ENCODE measurements at places on chromosomes 16 and 17.

- DNase-seq, result no peak
Observed at GRCh38 chr17:67359960-67360791, 6.2 kb downstream of the PSMD12 start.

GRCh38 chr17:13036751-13037150 is 18.9 kb upstream of the ELAC2 start:
- no peak for DNase-seq

DNA sequence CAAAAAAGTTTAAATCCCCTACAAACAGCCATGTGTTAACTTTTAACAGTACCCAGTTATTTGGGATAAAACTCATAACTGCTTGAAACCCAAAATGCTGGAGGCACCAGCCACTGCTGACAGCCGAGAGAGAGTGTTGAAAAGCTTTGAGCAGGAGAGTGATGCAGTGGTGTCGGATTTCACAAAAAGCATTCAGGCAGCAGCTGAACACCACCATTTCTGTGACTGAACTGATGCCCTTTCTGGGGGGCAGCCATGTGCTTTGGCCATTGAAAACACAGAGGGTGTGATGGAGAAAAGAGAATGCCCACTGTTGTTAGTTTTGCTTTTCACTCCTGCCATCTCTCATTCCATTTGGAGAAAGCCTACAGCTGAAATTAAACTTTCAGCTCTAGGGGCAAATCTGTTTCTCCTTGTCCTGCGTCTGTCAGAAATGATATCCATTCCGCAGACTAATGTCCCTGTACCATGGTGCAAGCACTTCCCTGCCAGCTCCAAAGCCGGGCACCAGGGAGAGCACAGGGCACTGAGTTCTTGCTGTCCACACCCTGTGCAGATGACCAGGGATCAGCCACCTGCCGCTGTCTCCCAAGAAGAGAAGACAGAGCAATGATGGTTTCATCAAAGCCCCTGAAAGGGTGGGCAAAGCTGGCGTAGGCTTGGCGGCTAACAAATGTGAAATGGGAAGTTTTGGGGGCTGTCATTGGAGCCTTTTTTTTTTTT is 16.6 kb upstream of the MLYCD start:
- DNase-seq, result no peak

DNA sequence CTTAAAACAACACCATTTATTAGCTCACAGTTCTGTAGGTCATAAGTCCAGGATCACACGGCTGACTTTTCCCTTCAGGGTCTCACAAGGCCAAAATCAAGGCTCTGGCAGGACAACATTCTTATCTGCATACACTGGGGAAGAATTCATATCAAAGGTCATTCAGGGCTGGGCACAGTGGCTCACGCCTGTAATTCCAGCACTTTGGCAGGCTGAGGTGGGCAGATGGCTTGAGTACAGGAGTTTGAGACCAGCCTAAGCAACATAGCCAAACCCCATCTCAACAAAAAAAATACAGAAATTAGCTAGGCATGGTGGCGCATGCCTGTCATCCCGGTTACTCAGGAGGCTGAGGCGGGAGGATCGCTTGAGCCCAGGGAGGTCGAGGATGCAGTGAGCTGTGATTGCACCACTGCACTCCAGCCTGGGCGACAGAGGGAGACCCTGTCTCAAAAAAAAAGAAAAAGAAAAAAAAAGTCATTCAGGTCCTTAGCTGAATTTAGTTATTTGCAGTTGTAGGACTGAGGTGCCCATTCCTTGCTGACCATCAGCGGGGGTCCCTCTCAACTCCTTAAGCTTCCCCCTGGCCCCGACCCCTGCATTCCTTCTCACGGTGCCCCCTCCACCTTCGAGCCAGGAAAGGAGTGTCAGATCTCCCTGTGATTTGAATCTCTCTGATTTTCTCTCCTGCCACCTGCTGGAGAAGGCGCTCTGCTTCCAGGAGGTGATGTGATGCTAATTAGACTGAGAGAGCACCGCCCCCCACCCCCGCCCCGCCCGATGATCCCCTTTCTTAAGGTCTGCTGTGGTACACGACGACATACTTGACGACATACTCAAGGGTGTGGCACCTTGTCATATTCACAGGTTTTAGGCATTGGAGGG is 91.8 kb upstream of the CLEC18A start:
- peak; percentile 73 for DNase-seq

DNA sequence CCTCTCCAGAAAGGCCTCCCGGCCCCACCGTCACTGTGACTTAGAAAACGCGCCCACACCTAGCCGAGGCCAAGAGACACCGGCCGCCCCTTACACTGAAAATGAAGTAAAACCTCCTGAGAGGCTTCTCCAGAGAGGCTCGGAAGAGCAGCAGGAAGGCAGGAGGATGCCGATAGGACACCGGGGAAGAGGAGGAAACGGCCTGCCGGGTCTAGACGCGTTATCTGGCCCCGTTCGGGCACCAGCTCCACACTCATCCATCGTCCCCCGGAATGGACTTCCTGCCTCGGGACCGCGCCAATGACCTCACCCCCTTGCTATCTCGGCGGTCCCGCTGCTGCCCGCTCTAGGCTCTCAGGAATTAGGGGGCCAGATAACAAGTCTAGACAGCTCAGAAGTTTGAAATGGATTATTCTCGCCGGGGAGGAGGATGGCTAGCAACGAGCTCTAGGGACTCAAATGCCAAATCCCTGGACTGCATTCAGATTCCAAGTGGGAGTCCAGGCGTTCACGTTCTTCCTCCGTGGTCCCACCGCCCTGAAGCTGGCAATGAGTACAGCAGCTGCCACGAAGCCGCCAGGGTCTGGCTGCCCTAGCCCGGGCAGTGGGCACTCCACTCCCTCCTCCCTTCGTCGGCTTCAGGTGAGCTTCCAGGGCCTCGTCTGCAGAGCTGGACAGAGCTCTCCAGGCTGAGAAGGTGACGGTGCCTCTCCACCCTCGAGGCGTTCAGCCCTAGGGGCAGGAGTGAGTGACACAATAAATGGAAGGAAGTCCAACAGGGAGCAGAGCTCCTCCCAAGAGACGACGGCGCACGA is 350.9 kb downstream of the FOXL1 start:
- DNase-seq, result no peak

DNA sequence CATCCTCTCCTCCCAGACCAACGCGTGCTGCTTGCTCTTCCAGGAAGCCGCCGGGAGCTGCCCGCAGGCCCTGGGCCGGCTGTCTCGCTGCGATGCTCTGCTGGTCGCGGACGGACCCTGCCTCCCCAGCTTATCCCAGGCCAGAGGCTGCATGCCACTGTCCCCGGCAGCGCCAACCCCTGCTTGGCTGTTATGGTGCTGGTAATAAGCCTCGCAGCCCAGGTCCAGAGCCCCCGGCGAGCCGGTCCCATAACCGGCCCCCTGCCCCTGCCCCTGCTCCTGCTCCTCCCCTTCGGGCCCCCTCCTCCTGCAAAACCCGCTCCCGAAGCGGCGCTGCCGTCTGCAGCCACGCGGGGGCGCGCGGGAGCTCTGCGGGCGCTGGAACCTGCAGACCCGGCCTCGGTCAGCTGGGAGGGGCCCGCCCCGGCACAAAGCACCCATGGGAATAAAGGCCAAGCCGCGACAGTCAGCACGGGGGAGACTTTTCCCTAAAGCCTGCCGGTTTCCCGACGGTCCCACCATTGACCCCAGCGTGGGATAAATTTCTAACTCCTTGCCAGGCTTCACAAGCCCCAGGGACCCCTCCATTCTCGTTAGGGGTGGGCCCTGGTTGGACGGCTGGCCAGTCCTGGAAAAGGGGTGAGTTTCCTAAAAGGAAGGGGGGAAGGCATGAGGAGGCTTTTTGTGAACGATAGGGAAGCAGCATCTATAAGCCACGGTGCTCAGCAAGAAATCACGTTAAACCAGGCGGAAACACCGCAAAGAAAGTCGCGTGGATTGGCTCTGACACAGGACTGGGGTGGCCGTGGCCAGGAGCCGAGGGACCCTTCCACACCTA is 11.2 kb downstream of the ENPP7 start:
- DNase-seq, result peak; percentile 79

- no peak for DNase-seq
Observed at GRCh38 chr16:83682116-83682867, 125.5 kb upstream of the HSBP1 start.

DNA sequence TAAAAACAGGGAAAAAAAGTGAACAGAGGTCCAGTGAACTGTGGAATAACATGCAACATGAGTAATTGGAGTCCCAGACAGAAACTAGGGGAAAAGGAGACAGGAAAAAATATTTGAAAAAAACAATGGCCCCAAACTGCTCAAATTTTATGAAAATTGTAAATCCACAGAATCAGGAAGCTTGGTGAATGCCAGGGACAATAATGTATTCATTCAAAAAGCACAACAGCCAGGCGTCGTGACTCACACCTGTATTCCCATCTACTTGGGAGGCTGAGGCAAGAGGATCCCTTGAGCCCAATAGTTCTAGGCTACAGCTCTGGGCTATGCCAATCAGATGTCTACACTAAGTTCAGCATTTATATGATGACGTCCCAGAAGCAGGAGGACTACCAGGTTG is 23.7 kb downstream of the NCOR1 start:
- DNase-seq, result no peak

GRCh38 chr16:10770907-10771306 is 27.3 kb downstream of the NUBP1 start:
- DNase-seq, result no peak

DNA sequence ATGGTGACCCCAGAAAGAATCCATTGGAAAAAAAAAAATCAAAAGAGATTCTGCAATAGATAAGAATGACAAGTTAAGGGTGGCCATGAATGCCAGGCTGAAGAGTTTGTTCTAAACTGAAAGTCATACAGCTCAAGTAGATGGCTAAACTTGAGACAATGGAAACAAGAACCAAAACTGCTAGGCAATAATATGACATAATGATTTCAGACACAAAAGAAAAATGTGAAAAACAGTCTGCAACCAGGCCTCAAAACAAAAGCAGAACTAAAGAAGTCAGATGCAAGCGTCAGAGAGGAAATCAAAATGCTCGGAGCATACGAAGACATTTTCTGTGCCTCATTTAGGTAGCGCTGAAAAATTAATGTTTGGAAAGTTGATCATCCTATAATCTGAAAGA is 54.4 kb upstream of the YPEL2 start:
- DNase-seq, result no peak

DNA sequence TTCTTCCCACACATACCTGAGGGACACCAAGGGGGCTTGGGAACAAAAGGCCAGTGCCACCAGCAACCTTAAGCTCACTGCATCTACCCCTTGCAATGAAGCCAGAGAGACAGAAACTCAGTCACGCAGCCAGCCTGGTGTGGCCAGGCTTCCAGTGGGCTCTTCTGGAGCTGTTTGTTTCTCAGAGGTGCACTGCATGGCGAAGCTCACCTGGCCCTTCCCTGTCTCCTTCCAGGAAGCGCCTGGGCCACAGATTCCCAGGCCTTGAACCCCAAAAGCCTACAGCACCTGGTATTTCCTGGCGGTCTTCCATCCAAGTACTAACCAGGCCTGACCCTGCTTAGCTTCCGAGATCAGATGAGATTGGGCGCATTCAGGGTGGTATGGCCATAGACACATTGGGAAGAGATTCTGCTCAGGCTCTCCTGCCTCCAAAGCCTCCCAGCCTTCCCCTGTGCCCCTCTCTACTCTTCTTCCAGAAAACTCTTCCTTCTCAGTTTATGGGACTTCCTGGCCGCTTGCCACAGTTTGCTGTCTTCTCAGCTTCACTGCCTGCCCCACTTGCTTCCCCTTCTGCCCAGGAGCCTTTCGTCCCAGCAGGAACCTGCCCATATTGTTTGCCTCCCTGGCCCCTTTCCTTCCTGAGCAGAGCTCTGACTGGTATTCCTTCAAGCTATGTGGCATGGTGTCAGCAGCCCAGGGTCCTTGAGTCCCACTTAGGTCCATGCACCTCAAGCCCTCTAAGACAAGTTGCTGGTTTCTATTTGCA is 1.6 kb downstream of the CISD3 start:
- DNase-seq, result no peak

GRCh38 chr17:64135000-64135399 is 5.1 kb upstream of the ERN1 start:
- DNase-seq, result no peak

DNA sequence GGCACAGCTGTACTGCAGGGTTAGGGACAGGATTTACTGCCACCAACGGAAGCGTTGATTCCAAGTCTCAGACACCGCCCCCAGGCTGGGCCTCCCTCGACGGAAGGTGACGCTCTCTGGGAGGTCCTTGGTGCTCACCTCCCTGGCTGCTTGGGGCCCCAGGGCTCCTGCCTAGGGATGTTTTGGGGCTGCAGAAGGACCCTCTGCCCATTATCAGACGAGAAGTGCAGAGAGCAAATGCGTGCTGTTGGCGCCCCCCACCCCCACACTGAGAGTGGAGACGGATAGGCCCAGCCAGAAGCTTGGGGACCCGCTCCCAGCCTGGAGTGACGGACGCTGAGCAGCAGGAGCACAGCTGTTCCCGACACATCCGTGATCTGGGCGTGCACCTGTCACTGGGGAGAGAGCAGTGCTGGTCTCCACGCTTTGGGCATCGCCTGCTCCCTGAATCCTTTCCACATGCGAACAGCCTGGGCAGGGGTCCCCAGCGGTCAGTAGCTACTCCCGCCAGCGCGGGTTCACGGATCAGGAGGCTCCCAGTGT is 5.1 kb upstream of the SOX8 start:
- DNase-seq, result no peak

DNA sequence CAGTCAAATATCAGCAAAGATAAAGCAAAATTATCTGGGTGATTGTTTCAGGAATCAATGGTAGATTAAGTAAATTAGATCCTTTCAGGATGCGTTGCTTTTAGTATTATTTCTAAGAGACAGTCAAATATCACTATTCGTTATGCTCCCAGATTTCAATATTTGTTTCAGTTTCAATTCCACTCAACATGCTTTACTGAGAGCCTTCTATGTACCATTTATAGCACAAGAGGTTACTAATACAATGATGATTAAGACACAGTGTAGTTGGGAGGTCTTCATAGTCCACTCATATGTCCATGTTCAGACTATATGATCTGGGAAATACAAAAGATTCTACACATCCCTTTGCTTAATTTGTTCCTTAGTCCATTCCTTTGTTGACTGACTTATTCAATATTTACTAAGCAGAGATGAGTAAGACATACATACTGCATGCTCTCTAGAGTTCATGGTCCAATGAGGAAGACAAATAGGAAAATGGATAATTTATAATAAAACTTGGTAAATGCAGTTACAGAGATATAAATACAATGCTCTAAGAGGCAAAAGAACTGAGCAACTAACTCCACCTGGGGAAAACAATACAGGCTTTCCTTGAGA is 88.2 kb upstream of the NOG start:
- no peak for DNase-seq

GRCh38 chr17:4215882-4216570 is 47.8 kb downstream of the ANKFY1 start:
- no peak for DNase-seq

DNA sequence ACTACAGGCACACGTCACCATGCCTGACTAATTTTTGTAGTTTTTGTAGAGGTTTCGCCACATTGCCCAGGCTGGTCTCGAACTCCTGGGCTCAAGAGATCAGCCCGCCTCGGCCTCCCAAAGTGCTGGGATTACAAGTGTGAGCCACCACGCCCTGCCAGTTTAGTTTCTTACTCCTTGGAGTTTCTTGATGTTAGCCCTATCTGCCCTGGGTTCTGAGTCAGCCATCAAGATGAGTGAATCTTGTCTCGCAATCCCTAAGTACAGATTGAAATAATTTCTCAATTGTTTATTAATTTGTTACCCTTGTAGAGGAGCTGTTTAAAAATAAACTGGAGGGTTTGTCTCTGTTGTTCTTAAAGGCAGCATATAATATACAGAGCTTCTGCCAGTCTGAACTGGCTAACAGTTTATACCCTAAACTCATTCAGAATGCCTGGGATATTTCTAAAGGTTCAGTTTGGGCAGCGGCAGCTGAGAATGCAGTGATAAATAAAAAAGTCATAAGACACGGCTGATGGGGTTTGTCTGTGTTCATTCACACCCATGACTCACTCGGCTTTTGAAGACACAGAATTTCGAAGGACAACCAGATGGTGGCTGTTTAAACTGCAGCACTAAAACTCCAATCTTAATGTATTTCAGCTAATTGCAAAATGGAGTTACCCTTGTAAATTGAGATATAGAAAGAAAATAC is 39.6 kb downstream of the GPRC5B start:
- no peak for DNase-seq
